ENCODE measurements at places on chromosomes 3 and 15.

DNA sequence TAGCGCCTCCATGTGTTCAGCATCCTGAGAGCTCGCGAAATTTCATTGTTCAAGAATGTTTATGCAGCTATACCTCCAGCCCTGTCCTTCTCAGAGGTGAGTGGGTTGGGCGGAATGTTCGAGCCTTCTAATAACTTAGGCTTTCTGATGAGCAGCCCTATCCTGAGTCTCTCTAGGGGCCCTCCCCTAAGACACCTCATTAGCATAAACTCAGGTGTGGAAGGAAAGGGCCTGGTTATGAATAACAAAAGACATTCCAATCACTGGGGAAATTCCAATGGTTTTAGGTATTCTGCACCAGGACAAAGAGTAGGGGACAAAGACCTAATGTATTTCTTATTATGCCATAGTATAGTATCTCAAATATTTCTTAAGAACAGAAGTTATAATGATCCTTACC is 138.1 kb upstream of the PDZRN3 start:
- no peaks in the 10 kb centered on the region for H3K4me1 ChIP-seq
- ATAC-seq: no peak
- no peak overlapping the region for H3K4me3 ChIP-seq
- no peak overlapping the region for H3K27ac ChIP-seq
- H3K27me3 ChIP-seq: no peaks in the 10 kb centered on the region

DNA sequence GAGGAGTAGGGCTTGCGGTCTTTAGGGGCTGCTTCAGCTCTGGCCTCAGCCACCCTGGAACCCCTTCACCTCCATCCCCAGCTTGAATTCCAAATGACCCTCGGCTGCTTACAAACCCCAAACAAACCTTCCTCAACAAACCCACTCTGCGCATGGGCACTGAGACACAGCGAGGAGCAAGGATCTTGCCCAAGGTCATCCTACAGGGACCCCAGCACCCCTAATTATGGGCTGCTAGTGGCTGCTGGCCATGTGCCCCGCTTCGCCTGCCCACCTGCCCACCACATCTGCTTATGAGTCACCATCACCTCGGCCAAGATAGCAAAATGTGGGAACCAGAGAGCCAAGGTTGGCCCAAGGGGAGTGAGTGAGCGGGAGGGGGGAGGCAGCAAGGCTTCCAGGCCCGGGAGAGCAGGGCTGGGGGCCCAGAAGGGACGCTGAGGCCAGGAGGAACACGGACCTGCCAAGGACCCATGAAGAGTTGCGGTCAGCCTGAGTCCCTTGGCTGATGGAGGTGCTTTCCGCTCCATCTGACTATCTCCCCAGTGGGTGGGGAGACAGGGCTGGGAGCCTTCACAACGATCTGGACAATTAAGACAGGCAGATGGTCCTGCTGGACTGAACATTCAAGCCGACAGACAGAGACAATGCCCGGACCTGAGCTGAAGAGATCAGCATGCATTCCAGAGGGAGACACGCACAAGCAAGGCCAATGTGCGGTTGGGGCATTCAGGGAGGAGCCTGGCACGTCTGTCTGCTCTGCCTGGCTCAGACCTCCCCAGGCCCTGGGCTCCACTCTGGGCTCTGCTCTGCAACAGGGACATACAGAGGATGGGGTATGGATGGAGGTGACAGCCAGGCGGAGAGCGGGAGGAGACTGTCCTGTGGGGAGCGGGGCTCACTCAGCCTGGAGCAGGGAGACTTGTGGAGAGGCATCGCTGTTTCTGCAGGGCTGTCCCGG is 10.8 kb upstream of the GRIP2 start:
- no peak overlapping the region for H3K27ac ChIP-seq
- no peaks in the 10 kb centered on the region for H3K36me3 ChIP-seq
- H3K4me1 ChIP-seq: no peaks in the 10 kb centered on the region
- ATAC-seq: no peak
- H3K27me3 ChIP-seq: peaks cover 50% of the 10 kb centered on the region

- ATAC-seq: no peak
- H3K27ac ChIP-seq: no peak overlapping the region
- H3K4me1 ChIP-seq: no peaks in the 10 kb centered on the region
- H3K4me3 ChIP-seq: no peak overlapping the region
Observed at GRCh38 chr3:151002003-151002981, 29.8 kb upstream of the CLRN1 start.

DNA sequence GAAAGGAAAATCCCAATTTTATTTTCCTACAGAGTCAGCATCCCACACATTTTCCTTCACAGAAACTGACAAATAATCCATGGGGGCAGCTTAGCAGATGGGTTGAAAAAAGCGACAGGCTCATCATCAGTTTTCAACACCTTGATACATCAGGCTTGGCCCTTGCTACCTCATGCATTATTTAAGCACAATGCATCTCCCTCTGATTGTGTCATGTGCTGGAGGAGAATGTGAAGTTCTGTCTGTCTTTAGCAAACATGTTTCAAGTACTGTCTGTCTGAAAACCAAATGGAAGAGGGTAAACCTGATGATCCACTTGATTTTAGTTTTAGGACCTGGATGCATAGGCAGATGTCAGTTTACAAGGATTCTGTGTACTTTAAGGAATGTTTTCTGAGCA is 128.6 kb upstream of the ADAMTS9 start:
- ATAC-seq: no peak
- no peaks in the 10 kb centered on the region for H3K27me3 ChIP-seq
- H3K4me1 ChIP-seq: no peaks in the 10 kb centered on the region

GRCh38 chr3:5194801-5195509 is 7.4 kb downstream of the EDEM1 start:
- peak overlapping the region; percentile 92 for H3K27ac ChIP-seq
- H3K36me3 ChIP-seq: peaks cover 97% of the 10 kb centered on the region
- H3K27me3 ChIP-seq: no peaks in the 10 kb centered on the region
- ATAC-seq: peak; percentile 47

DNA sequence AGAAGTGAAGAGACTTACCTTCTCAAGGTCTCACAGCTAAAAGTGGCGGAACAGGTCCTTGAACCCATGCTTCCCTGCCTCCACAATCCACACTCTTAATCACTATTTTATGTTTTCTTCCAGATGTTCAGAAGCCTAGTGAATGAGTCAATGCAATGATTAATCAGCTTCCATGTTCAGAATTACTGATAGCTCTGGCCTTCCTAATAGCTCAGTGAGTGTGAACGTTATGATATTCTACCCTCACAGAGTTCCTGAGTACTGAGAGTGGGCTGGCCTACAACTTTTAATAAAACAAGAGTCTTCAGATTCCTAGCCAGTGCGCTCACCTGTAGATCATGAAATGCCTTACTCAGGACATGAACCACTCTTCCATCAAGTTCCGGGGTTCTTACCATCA is 443.0 kb upstream of the ADAMTS9 start:
- no peak for ATAC-seq
- H3K4me3 ChIP-seq: no peak overlapping the region
- H3K36me3 ChIP-seq: no peaks in the 10 kb centered on the region
- H3K4me1 ChIP-seq: no peaks in the 10 kb centered on the region
- no peak overlapping the region for H3K27ac ChIP-seq

DNA sequence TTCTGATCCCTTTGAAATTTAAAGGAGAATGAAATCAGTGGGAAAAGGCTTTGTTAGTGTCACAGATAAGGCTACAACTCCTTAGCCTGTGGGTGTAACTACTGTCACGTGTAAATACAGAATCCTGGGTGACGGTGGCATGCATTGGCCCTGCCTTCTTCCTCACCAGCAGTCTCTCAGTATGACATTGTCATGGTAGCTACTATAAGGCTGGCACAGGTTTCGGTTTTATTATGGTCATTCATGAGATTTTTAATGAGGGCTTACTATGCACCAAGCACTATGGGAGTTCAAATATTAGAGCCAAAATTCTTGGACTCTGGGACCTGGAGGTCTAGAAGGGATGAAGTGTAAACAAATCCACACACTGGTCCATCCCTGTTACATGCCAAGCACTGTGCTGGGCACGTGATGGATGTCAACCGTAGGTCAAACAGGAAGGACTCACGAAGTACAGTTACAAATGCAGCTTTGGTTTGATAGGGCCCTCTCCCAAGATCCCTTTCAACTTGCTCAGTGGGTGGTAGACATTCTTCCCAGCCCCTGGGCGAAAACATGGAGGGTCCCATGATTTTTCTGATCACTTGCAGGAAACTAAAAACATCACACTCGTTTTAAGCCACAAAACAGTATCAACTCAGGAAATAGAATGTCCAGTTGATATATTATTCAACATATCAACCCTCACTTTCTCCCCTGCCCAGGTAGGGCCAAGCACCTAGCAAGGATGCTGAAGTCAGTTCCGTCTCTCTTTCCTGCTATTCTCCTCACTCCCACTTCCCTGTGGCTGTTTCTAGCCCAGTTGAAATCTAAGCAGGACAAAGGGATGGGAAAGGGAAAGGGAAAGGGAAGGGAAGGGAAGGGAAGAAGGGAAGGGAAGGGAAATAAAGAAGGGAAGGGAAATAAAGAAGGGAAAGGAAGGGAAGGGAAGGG is 25.3 kb downstream of the BFSP2 start:
- no peak overlapping the region for H3K27ac ChIP-seq
- no peaks in the 10 kb centered on the region for H3K27me3 ChIP-seq
- no peaks in the 10 kb centered on the region for H3K36me3 ChIP-seq
- H3K4me3 ChIP-seq: no peak overlapping the region

DNA sequence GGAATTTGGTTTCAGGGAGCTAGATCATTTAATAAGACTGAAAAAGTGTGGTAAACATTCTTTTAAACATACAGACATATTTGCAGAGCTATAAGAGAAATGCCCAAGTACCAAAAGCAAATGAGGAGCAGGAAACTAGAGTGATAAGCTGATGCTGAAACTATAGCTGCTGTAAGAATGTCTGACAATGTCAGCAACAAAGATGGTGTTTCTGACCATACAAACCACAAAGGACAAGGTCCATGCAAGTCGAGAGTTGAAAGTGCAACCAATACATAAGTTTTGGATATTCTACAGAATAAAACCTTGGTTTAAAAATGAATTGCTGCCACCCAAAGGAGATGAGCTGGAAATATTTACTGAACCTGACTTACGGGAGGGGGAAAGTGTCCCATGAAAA is 610.2 kb downstream of the TBL1XR1 start:
- H3K36me3 ChIP-seq: no peaks in the 10 kb centered on the region
- ATAC-seq: no peak

DNA sequence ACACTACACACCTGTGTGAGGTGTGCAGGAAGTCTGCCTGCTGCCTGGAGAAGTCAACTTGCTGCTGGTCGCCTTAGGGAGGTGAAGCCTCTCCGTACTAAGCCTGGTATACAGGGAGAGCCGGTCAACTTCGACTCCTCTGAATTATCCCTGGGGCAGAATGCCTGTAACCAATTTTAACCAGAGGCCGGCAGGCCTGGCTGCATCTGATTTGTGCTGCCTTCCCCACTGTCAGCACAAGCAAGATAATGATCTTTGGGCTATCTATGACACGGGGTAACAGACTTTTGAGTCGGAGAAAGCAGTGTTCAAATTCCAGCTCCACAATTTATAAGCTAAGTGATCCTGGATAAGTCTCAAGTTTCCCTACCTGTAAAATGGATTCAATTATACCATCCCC is 42.3 kb downstream of the MAGEF1 start:
- H3K27ac ChIP-seq: no peak overlapping the region
- peaks cover 18% of the 10 kb centered on the region for H3K27me3 ChIP-seq
- H3K4me3 ChIP-seq: no peak overlapping the region
- no peaks in the 10 kb centered on the region for H3K36me3 ChIP-seq

GRCh38 chr3:152298393-152299248 is 29.9 kb downstream of the MBNL1 start:
- peak overlapping the region; percentile 94 for H3K27ac ChIP-seq
- H3K4me3 ChIP-seq: peak overlapping the region; percentile 94
- no peaks in the 10 kb centered on the region for H3K27me3 ChIP-seq

DNA sequence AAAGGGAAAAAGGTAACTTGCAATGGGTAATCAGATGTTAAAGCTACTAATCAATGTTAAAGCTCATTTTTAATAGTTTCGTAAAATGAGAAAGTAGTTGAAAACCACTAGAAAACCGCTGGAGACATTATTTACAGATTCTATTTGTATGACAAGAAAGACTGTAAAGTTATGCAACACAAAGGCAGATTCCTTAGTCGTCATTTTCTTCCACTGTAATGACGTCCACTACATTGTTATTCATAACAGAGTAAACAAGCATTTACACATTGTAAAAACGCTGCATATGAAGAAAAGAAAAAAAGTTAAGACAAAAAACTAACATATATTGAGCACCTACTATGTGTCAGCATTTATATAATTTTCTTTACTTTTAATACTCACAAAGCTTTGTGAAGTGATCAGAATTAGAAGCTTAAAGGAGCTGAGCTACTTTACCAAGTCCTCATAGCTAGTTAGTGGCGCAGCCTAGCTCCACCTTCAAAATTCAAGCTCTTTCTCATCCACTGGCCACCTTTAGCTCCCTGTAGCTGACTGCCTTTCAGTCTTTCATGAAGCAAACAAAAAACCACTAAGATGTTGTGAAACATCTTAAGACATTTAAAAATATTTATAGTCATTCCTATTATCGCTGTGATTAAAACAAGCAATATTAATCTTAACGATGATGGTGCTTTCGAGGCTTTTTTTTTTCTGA is 100.1 kb upstream of the CDIN1 start:
- no peaks in the 10 kb centered on the region for H3K4me1 ChIP-seq
- no peak for ATAC-seq
- H3K36me3 ChIP-seq: no peaks in the 10 kb centered on the region
- no peak overlapping the region for H3K27ac ChIP-seq
- H3K27me3 ChIP-seq: no peaks in the 10 kb centered on the region

DNA sequence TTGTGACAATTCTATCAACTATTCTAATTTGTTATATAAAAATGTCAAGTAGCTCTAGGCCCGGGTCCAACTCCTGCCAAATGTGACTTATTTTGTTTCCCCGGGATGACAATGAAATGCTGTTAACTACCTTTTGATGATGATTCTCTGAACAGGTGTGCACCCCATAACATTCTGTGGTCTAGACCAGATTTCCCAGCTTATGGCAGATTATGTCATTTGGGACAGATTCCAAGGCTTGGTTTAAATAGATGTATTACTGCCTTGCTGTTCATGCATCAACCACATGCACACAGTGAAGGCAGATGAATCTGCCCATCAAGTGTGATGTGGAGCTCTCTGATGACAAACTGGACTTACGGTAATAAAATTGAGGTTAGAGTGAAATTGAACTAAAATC is 150.5 kb downstream of the MECOM start:
- no peaks in the 10 kb centered on the region for H3K27me3 ChIP-seq
- ATAC-seq: no peak
- H3K4me1 ChIP-seq: peaks cover 6% of the 10 kb centered on the region
- H3K36me3 ChIP-seq: no peaks in the 10 kb centered on the region
